ENCODE measurements at places on chromosomes 1 and 21.

DNA sequence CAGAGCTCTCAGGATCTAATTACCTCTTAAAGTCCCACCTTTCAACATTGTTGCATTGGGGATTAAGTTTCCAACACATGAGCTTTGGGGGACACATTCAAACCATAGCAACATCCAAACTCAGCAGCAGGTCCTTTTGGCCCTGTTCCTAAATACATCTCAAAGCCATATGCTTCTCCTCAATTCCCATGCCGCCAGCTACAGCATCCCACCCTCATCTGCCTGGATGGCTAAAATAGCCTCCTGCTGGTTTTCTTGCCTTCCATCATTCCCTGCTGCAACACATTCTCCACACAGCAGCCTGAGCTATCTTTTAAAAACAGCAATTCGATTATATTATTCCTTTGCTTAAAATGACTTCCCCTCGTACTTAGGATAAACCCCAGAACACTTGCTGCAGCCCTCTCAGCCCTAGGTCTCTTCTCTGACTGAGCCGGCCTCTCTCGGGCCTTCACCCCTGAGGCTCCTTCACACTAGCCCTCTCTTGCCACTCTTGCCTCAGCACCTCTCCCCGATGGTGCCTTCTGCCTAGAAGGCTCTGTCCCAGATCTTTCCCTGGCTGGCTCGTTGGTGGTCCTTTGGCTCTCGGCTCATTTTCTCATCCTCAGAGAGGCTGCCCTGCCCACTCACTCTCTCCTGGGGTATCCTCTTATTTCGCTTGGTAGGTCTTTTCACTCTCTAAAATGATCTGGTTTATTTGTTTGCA is 16.5 kb downstream of the MYBPH start:
- DNase-seq, result no peak

GRCh38 chr1:199319341-199319740 is 680.5 kb downstream of the PTPRC start:
- no peak for DNase-seq

GRCh38 chr1:109625176-109625575 is 5.5 kb downstream of the AMPD2 start:
- no peak for DNase-seq

DNA sequence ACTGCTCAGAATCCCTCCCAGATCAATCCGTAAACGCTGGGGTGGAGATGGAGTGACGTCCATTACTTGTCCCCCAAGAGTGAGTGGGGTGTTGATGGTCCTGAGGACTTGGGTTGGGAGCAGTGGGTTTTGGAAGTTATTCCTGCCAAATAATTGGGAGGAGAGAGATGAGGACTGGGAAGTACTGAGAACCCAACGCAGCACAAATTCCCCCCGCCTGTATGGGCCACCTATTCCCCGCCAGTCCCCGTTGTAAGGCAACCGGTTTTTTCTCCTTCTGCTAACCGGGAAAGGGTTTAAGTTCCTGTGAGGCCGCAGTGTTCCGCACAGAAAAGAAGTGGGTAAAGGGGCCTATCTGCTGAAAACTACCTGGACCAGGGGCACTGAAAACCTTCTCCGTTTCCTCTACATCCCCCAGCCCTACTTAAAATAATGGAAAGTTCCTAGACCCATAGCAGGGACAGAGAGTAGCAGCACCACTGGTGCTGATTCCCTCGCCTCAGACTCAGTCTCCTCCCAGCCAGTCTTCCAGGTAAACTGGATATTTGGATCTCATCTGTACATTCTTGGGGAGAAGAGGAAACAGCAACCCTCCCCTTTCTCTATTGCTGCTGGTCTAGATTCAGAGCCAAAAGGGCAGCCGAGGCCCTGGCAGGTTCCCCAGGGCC is 738 bp downstream of the LURAP1 start:
- DNase-seq, result no peak

DNA sequence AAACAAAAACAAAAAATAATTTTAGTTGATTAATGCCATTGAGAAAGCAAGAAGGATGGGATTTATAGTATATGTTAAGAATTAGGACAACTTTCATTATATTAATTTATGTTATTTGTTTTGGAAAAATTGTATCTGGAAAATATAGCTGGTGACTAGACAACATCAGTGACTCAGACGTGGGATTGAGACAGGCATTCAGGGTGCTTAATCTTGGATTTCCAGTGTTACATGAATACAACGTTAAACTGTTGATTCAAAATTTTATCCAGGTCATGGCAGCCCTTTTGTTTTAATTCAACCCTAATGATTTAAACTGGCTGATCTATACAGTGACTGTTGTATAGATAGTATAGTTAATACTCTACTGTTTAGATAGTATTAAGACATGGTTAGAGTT is 827.1 kb upstream of the B3GALT2 start:
- DNase-seq, result no peak

DNA sequence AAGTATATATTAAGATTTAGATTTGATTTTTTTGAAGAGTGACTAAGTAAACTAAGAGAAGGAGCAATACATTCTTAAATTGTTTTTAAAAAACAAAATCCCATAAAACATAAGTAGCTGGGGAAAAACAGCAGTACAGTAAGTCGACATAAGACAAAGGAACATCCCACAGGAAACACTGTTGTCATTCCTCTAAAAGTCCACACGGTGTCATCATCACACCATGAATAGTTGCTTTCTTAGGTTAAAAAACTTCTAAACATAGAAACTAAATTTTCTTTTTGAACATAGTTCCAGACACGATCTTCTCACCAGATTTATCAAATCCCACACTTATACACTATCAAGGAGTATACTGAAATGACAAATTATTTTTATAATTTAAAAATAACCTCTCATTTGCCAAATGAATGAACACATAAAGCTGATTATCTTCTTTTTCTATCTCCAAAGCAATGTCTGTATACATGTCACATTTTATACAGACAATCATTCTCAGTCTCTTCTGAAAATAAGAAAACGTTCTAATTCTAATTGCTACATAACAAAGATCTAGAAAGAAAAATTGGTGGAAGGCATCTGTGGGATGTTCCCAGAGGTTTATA is 15.8 kb downstream of the ODF2L start:
- no peak for DNase-seq

DNA sequence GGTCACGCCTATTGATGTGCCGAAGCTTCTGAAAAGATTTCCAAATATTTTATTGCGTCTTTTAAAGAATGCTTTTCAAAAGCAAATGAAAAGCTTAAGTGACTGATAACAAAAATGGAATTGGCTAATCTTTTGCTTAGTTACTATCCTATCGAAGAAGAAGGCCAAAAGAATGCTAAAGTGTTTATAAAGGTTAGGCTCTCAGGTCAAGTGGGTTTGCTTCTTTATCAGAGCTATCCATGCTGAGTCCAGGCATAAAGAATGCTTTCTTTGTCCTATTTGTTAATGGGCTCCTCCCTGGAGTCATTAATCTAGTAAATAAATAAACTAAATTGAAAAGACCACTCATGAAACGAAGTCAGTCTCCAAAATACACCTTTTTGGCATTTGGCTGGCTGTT is 133.4 kb upstream of the LYPLAL1 start:
- no peak for DNase-seq

DNA sequence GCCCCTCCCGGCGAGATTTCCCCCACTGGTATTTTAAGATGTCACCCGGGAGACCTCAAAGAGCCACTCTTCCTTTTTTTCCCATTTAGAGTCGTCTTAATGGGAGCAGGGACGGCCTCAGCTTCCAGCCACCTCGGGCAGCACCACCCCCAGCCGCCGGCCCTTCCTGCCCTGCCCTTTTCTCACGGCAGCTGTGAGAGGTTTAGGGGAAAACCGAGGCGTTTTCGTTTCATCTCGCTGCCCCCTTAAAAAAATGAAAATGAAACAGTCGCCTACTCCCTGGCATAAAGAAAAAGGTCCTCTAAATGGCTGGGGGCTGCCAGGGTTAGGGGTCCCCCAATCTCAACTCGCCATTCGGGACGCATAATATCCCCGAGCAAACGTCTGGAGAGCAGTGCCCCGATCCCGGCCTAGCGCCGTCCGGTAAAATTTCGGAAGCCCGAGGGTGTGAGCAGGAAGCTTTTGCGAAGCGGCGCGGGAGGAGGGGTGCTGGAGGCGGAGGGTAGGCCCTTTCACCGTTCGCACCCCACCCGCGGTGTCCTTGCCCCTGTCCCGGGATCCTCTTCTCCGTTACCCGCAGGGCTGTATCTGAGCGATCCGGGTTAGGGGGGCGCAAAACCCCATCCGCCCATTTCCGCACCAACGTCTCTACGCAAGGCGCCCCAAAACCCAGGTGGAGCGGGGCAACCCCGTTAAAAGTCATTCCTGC is 1.2 kb downstream of the RUNX3 start:
- no peak for DNase-seq

GRCh38 chr21:29406385-29406784 is 107.7 kb downstream of the BACH1 start:
- no peak for DNase-seq

- no peak for DNase-seq
Measured at GRCh38 chr1:239302696-239303095, 83.7 kb upstream of the CHRM3 start.

- no peak for DNase-seq
Measured at GRCh38 chr1:236507022-236507700, 16.6 kb upstream of the LGALS8 start.

GRCh38 chr1:246971090-246971721 is 36.7 kb downstream of the ZNF695 start:
- DNase-seq, result peak; percentile 10

GRCh38 chr1:187961895-187962294 is 1133.1 kb downstream of the PLA2G4A start:
- DNase-seq, result no peak

- DNase-seq, result no peak
Measured at GRCh38 chr1:44757420-44757819, 17.8 kb downstream of the KIF2C start.

GRCh38 chr1:64953241-64953640 is 13.1 kb downstream of the JAK1 start:
- no peak for DNase-seq

Data from stimulated activated CD4-positive, alpha-beta T cell treated with anti-CD3 and anti-CD28 coated beads, Interleukin-2, amount 100 ng/mL, for 4 hours (primary cell).